ENCODE measurements at places on chromosomes 6 and 20.
A peak's percentile ranks its signal among the peaks of the same experiment; 100 is the strongest.

DNA sequence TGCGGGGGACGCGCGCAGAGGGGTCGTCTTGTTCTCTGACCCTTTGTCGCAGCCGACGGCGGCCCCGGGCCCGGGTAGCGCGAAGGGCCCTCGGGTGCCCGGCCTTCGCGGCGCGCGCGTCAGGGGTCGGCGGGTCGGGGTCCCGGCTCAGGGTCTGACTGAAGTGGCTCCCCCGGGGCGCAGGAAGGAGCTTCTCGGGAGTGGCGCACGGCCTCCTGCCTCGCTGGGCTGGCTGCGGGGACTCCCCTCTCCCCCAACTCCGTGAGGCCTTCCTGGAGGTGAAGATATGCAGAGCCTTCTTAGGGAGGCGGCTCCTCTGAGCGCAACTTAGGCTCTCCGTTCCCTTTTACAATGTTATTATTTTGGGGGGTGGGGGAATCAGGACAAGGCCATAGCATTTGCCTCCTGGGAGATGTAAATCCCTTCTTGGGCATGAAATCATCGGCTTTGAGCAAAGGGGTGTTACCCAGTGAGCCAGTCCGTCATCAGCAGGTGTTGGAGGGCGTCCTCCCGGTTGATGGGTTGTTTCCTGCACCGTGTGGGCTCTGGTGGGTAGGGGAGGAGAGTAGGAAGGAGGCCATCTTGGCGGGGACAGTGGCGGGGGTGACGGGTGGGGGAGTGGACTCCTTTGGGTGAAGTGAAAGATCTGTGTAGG is 523 bp downstream of the CDS2 start:
- DNase-seq = no peak

GRCh38 chr20:63756648-63756991 is 17.0 kb downstream of the SLC2A4RG start:
- no peak for DNase-seq

GRCh38 chr6:112029045-112029822 is 24.7 kb upstream of the CCN6 start:
- DNase-seq = no peak

DNA sequence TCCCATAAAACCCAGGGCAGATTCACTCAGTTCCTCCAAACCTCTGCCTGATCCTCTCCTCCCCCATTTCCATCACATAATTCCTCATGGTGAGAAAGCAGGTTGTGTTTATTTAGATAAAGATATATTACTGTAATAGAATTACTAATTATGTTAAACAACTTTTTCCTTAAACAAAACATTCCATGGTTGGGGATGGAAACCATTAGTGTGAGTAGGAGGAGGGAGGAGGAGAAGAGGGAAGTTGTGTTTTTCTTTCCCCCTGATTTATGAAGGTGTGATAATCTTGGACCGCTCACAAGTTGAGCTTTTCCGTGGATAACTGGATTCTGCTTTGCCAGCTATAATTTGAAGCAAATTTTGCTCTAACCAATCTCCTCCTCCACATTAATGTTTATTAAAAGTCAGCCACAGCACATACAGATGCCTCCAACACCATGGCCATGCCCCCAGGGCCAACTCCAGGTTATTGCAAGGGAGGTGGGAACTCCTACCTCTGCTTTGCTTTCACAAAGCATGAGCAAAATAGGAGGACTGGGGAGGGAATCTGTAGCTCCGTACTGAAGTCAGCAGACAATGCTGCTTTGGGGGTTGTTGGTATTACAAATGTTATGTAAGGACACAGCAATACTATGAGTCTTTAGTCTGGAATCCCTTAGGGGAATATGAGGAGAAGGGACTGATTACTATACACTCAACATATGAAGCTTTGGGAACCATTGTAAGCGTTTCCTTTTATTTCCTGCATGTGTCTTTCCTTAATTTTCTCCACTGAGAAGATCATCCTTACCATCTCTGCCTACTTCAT is 542.0 kb downstream of the DHX35 start:
- DNase-seq = no peak

- DNase-seq = peak; percentile 10
Observed at GRCh38 chr20:44714701-44715498, at the start of gene CCN5. CCN5 (plus strand) TSS chr20:44715369; CDS start chr20:44715391, 22 bp downstream.

- no peak for DNase-seq
Observed at GRCh38 chr6:102581378-102582124, 1188.0 kb downstream of the GRIK2 start.

- no peak for DNase-seq
Observed at GRCh38 chr6:120938876-120939472, 395.3 kb downstream of the TBC1D32 start.

GRCh38 chr20:461254-462198 is 807 bp downstream of the TBC1D20 start:
- DNase-seq = no peak

- DNase-seq = no peak
Observed at GRCh38 chr20:47568019-47568418, 66.3 kb downstream of the NCOA3 start.

- DNase-seq = no peak
Observed at GRCh38 chr6:112780498-112781096, 433.5 kb downstream of the RFPL4B start.

DNA sequence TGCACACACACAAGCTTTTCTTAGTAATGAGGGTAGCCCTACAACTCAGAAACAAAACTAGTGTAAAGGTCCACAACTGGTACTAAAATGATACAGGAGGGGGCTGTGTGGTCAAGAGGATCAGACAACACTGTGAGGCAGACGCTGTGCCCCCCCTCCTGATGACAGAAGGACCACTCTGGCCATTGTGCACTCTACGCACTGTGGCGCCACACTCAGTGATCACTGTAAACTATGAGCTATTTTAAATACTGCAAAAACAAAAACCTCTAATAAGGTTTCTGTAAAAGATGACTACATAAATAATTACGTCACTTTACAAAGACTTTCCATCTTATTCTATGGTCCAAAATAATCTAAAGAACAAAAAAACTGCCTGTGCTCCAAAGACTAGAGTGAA is 96.1 kb downstream of the SLC23A2 start:
- DNase-seq = no peak

DNA sequence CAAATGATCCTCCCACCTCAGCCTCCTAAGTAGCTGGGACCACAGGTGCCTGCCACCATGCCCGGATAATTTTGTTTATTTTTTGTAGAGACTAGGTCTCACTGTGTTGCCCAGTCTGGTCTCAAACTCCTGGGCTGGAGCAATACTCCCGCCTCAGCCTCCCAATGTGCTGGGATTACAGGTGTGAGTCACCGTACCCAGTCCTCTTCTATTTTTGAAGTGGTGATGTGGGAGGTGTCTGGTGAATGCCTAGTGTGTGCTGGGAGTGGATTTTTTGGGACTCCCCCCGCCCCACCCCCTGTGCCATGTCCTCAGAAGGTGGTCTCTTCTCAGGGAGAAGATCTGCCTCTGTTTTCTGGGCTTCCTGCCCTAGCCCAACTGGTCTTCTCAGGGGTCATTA is 47.9 kb upstream of the CLDN20 start:
- no peak for DNase-seq

DNA sequence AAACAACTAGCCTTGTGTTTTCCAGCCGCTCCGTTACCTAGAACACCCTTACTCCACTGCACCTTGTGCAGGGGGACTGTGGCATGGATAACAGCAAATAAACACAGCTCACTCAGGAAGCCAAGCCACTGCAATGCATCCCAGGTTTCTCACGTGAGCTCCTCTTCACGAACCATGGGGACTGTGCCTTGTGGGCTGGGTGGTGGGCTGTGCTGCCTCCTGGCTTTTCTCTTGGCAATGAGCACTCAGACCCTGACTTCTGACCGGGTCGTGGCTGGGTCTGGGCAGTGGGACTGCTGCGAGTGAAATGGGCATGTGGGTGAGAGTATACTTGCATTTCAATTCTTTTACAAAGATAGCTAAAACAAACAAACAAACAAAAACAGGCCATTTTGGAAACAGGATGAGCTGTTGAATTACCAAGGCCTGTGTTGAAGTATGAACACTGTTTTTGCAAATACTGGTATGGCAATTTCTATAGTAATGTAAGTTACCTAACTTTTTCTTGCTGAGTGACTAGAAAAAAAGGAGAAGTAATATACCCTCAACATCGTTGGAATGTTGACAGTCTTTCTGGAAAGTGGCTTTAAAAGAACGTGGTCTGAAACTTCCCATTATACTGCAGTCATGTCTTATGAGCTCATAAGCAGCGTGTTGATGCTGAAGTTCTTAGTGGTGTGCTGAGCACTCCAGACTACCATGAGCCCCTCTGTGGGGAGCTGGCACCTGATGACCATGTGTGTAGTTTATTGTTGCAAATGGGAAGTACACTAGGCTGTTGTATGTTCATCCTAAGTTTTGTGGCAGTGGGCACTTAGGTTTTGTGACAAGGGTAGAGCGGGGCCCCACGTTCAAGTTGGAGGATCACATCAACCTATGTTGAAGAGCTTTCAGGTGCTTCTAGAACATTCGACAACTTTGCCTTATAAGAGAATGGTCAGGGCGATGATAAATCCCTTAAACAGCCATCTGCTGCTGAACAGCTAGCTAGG is 120.4 kb downstream of the ARMC2 start:
- no peak for DNase-seq

GRCh38 chr20:29298759-29299613 is 1958.5 kb upstream of the DEFB115 start:
- DNase-seq = no peak

- DNase-seq = no peak
Observed at GRCh38 chr20:52624281-52624680, 347.9 kb upstream of the TSHZ2 start.

DNA sequence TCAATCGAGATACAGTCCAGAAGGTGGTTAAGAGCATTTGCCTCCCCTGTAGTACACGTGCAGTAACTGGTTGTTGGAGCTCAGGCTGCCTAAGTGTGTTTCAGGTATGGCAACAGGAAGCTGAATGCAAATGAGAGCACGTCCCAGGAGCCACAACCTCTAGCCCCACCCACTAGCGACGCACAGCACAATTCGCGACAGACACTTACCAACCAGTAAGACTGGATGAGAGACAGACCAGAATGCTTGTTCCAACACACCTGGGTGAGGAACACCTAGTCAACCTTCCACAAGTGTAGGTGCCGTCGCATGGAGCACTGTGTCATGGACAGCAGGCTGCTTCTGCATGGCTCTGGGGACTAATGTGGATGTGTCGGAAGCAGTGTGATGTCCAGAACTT is 7.2 kb upstream of the SERPINB1 start:
- DNase-seq = no peak

DNA sequence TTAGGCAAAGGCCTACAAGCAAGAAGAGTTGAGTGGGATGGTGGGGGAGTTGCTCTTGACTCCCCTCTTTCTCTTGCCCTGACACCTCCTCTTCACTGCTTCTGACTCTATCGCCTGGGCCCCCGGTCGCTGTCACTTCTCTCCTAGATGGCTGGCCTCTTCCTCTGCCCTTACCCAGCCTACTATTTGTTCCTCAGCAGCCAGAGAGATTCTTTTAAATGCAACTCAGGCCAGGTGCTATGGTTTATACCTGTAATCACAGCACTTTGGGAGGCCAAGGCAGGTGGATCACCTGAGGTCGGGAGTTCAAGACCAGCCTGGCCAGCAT is 4.3 kb upstream of the PDYN start:
- DNase-seq = no peak

DNA sequence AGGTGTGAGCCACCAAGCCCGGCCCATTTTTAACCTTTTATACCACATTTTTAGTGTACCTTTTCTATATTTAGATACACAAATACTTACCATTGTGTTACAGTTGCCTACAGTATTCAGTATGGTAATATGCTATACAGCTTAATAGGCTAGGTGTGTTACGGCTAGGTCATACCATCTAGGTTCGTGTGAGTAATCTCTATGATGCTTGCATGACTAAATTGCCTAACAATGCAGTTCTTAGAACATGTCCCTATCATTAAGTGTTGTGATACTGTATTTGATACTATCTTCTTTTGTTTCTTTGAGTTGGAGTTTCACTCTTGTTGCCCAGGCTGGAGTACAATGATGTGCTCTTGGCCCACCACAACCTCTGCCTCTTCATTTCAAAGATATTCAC is 387.7 kb upstream of the SASH1 start:
- DNase-seq = no peak

- no peak for DNase-seq
Observed at GRCh38 chr6:143233554-143234285, 173.0 kb downstream of the AIG1 start.

GRCh38 chr6:31740397-31741223 is 805 bp downstream of the MSH5 start:
- no peak for DNase-seq

- DNase-seq = no peak
Observed at GRCh38 chr6:33080127-33081089, 4.6 kb downstream of the HLA-DPB1 start.

DNA sequence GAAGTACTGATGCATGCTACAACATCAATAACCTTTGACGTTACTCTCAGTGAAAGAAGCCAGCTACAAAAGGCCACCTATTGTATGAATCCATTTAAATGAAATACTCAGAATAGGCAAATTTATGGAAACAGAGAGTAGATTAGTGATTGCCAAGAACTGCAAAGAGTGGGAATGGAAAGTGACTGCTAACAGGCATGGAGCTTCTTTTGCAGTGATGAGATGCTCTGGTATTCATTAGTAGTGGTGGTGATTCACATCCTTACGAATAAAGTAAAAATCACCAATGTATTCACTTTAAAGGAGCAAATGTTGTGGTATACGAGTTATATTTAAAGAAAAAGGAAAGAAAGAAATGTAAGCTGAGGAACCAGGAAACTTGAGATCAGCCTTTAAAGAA is 126.8 kb upstream of the SAMD5 start:
- no peak for DNase-seq

DNA sequence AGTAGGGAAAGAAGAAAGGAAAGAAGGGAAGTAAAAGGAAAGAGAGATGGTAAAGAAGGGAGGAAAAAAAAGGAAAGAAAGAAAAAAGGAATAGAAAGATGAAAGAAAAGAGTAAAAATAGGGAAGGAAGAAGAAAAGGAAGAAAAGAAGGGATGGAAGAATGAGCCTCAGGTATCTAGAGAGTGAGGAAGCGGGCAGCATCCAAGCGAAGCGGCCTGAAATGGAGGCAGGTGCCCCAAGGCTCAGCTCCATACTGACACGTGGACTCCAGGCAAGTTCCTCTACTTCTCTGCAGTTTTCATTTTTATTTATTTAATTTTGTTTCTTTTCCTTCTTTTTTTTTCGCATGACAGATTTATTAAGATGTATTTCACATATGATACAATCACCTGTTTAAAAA is 373.1 kb downstream of the ESR1 start:
- DNase-seq = no peak

GRCh38 chr6:121597654-121598053 is 162.2 kb downstream of the GJA1 start:
- DNase-seq = no peak

GRCh38 chr20:46361381-46361780 is 45.0 kb downstream of the ELMO2 start:
- no peak for DNase-seq

GRCh38 chr6:164370773-164371172 is 938.6 kb downstream of the C6orf118 start:
- no peak for DNase-seq

- DNase-seq = no peak
Observed at GRCh38 chr20:44837946-44838345, 27.6 kb upstream of the RIMS4 start.

All from esophagus squamous epithelium (tissue), 5 donors.